ENCODE measurements at places on chromosomes 7 and 10. TPM values are rescaled to one million over a fixed set of nuclear protein-coding genes. Genes with fewer than 3 reads are reported as not detected.

DNA sequence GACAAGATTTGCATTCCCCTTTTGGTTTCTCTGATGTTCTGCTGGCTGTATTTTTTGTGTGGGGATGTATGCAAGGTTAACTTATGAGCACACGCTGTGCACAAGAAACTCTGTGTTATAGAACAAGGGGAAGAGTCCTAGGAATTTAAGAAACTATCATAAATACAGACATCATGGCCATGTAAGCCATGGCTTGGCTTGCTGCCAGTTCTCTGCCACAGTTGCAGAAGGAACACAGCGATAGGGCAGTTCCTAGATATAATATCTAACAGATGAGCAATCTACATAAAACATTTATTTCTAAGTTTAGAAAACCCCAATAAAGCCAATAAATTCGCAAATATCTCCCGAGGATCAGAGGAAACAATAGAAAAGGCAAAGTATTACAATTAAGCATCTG, 153.3 kb downstream of the LRRTM3 start:
- no peak for DNase-seq

The STYXL1 gene
- 77.0 TPM for polyA plus RNA-seq

DNA sequence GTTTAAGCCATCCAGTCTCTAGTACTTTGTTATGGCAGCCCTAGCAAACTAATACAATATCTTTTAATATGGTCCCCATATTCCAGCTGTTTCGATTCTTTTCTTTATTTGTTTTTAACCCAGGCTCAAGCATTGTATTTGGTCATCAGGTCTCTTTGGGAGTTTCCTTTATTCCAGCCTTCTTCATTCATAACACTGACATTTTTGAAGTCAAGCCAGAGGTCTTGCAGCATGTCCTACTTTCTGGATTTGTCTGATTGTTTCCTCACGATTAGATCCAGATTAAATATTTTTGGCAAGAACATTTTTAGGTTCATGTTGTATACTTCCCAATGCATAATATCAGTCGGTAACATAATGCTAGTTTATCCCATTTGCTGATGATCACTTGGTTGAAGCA, 11.8 kb downstream of the SLC25A13 start:
- no peak for DNase-seq

GRCh38 chr7:2472739-2473138, 3.5 kb downstream of the GRIFIN start:
- no peak for DNase-seq

The FXYD4 gene
- polyA plus RNA-seq = not detected

All from AG04450 (cell line).